ENCODE measurements at places on chromosomes 16 and 17.

GRCh38 chr16:85010446-85010930 lies 847 bp downstream of the ZDHHC7 start:
- no peak for DNase-seq

- no peak for DNase-seq
Measured at GRCh38 chr16:56758930-56759329, 29.0 kb downstream of the NUP93 start.

DNA sequence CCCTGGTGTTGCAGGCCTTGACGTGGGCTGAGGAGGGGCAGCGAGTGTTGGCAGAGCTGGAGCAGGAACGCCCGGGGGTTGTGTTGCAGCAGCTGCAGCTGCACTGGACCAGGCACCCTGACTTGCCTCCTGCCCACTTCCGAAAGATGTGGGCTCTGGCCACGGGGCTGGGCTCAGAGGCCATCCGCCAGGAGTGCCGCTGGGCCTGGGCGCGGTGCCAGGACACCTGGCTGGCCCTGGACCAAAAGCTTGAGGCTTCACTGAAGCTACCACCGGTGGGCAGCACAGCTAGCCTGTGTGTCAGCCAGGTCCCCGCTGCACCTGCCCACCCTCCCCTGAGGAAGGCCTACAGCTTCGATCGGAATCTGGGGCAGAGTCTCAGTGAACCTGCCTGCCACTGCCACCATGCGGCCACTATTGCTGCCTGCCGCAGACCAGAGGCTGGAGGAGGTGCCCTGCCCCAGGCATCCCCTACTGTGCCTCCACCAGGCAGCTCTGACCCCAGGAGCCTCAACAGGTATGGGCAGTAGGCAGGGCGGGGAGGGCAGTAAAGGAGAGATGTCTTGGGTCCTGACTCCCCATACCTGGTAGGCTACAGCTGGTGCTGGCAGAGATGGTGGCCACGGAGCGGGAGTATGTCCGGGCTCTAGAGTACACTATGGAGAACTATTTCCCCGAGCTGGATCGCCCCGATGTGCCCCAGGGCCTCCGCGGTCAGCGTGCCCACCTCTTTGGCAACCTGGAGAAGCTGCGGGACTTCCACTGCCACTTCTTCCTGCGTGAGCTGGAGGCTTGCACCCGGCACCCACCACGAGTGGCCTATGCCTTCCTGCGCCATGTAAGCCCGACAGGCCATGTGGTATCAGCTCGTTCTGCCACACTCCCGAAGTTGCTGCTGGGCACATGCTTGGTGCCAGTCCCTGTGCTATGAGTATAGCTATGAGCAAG lies 5.6 kb downstream of the PLEKHG4 start:
- DNase-seq = peak; percentile 44

DNA sequence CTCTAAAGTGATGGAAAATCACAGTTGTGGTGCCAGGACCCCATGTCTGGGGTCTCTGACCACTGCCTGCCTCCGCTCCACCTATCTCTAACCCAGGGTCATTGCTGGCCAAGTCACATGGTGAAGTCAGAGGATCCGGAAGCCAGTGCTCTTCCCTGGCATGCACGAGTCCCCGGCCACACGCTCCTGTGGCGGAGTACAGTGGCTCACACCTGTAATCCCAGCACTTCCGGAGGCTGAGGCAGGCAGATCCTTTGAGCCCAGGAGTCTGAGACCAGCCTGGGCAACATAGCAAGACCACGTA lies 21.5 kb upstream of the RBFOX3 start:
- DNase-seq = peak; percentile 18

DNA sequence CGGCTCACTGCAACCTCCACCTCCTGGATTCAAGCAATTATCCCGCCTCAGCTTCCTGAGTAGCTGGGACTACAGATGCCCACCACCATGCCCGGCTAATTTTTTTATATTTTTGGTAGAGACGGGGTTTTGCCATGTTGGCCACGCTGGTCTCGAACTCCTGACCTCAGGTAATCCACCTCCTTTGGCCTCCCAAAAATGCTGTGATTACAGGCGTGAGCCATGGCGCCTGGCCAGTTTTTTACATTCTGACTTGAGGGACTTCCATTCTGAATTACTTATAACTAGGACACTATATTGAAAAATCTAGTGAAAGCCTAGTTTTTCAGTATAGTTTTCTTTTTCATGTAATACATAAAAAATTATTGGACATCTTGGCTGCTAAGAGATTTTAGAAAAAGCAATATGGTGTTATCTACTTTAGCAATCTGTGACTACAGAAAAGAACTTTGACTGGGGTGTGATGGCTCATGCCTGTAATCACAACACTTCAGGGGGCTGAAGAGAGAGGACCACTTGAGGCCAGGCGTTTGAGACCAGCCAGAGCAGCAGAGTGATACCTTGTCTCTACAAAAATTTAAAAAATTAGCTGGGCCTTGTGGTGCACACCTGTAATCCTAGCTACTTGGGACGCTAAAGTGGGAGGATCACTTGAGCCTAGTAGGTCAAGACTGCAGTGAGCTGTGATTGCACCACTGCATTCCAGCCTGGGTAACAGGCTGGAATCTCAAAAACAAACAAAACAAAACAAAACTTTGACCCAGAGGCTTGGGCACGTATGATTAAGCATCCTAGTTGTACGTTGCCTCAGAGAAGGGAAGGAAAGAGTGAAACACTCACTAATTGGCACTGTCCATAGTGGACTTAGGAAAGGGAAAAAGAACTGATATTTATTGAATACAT lies 26.8 kb upstream of the GOSR1 start:
- DNase-seq = no peak

DNA sequence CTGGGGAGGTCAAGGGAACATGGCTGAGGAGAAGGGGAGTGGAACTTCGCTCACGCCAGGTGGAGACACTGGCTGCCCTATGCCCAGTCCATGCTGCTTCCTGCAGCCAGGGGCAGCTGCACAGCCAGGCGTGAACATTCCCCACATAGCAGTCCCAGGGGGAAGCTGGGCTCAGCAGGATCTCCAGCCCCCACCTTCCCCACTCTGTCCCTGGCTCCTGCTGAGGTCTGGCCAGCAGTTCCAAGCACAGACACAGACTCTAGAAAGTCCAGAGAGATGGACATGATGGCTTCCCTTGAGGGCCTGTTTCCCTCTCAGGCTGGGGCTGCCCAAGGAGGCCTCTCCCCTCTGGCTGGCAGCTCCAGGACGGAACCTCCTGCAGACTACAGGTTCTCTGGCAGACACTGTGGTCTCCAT lies 9.3 kb downstream of the JUP start:
- no peak for DNase-seq

DNA sequence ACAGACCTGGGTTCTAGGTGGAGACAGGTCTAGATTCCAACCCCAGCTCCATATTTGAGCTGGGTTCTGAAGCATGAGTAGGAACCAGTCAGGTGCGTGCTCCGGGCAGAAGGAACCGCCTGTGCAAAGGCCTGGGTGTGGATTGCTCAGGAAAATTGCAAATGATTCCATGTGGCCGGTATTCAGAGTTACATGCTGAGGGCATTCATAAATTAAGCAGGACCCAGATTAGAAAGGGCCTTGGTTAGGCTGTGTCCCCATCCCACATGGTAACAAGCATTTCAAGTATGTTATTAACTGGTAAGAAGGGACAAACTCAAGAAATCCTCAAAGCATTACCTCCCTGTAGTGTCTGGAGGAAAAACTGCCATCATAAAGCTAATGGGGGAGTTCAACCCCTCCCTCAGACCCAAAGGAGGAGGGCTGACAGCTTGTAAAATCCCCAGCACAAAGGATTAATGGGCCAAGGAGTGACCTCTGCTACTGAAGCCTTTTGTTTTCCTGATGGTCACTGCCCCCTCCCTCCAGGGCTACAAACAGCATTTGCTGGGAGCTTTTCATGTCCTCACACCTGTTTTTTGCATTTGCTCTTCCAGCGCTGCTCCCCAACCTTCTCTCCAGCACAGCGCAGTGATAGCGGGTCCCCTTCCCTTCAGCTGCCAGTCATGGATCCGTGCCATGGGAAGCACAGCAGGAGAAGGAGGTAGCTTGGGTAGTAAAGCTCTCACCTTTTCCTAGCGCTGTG lies 218.0 kb downstream of the C16orf95 start:
- no peak for DNase-seq

- no peak for DNase-seq
Measured at GRCh38 chr16:50539822-50540710, 8.1 kb upstream of the NKD1 start.

DNA sequence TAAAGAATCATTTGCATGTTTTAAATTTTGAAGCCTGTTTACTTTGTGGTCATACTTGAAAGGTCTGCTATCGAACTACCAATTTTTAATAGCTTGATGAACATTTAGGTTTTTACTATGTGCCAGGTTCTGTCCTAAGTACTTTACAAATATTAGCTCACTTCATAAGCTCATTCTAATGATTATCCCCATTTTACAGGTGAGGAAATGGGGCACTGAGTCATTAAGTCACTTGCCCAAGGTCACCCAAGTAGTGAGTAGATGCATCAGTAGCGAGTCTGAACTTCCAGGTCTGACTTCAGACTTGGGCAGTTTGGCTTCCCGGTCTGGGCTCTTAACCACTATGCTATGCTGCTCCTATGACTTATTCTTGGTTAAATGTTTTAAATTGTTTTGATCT lies 4.0 kb downstream of the NDEL1 start:
- DNase-seq = no peak

DNA sequence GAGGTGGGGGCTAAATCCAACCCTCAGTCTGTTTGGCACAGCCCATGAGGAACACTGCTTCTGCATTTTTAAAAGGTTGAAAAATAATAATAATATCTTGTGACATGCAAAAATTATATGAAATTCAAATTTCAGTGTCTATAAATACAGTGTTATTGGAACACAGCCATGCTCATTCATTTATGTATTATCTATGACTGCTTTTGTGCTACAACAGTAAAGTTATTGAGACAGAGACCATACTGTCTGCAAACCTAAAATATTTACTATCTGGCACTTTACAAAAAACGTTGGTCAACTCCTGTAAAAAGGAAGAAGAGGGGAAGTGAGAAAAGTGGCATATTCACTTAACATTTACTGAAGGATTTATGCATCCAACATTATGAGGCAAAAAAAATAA lies 3.1 kb downstream of the ABCA5 start:
- DNase-seq = no peak

- DNase-seq = no peak
Measured at GRCh38 chr16:29651774-29652349, 11.2 kb upstream of the SPN start.

- no peak for DNase-seq
Measured at GRCh38 chr17:596287-596686, 118.4 kb downstream of the VPS53 start.

- no peak for DNase-seq
Measured at GRCh38 chr16:21075252-21075651, 75.4 kb downstream of the DNAH3 start.

DNA sequence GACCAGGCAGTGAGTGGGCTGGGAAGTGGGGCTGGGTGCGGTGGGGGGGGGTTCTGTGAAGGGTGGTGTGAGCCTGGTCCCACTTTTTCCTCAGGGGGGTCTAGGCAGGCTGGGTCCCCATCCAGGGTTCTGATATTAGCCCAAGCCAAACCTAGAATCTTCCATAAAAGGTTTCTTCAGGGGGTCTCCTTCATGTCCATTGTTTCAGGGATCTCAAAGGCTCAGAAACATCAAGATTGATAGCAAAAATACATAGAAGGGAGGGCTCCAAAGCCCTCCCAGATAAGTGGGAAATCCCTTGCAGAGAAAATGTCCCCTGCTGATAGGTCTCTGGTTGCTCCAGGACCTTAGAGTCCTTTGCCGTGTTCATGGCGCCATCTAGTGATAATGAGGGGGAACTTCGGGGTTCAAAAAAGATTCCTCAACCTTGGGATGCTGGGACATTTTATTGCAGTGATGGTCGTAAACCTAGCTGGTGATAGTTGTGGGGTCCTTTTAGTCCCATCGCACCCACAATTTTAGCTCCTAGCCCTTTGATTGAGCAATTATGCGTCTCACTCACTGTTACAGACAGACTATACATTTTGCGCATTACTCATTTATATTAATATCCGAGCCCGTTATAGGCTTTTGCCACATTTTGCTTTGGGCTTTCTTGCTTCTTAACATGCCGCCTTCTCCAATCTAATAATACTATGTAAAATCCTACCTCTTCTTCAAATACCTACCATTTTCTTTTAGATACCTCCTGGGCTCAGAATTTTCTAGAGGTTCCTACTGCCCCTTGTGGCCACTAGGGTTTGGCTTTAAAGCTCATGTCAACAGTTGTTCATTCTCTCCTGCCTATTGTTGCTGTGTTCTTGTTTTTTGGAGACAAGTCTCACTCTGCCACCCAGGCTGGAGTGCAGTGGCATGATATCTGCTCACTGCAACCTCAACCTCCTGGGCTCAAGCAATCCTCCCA lies 35.1 kb downstream of the IGF2BP1 start:
- DNase-seq = peak; percentile 86

- no peak for DNase-seq
Measured at GRCh38 chr17:58344047-58344790, 7.8 kb downstream of the SUPT4H1 start.

DNA sequence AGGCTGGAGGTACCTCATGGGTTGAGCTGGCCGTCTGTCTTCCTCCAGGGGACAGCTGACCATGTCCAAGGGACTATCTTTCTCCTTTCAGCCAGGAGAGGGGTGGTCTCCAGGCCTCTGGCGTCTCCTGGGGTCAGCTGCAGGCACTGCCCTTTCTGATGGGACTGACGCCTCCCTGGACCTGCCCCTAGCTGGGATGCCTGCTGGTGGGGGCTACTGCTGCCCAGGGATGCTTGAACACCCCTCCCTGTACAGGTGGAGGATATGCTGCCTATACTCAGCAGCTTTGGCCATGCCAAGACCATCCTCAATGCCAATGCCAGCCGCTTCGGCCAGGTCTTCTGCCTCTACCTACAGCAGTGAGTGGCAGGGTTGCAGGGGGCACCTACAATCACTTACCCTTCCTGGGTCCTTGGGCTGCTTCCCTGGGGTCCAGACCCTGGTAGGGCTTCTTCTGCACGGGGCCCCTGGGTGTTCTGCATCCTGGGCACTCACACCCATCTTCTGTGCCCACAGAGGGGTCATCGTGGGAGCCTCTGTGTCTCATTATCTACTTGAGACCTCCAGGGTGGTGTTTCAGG lies 4.2 kb downstream of the MYO15B start:
- no peak for DNase-seq

DNA sequence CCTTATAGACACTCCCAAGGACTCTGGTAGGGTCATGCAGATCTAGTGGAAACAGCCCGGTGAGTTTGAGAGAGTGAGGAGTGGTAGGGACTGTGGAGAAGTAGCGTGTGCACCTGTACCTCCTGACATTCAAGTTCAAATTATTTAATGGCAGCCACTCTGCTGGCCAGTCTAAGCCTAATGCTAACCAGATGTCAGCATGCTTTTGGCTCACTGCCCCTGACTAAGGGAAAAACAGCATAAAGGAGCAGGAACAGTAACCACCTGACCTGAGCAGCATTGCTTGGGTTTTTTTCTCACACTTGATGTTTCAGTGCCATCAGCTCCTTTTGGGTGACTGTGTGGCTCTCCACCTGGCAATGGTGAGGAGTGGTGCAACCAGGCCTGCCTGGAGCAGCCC lies 23.8 kb upstream of the SLC12A3 start:
- no peak for DNase-seq

- DNase-seq = no peak
Measured at GRCh38 chr16:80570106-80570478, 29.3 kb downstream of the DYNLRB2 start.

GRCh38 chr17:31134576-31134975 lies 39.8 kb downstream of the NF1 start:
- DNase-seq = no peak

GRCh38 chr16:54944002-54944401 lies 13.3 kb downstream of the IRX5 start:
- no peak for DNase-seq

- DNase-seq = no peak
Measured at GRCh38 chr17:17503566-17504130, 7.5 kb upstream of the RASD1 start.

- DNase-seq = no peak
Measured at GRCh38 chr17:5913032-5913531, 157.1 kb upstream of the WSCD1 start.

GRCh38 chr16:2829501-2830354 lies at the start of gene ZG16B:
TSS of gene ZG16B (plus strand) at chr16:2830303. CDS start at chr16:2830442, 139 bp downstream.
- DNase-seq = no peak

Measured in D341Med (cell line).